ENCODE measurements at places on chromosomes 7 and 10.

DNA sequence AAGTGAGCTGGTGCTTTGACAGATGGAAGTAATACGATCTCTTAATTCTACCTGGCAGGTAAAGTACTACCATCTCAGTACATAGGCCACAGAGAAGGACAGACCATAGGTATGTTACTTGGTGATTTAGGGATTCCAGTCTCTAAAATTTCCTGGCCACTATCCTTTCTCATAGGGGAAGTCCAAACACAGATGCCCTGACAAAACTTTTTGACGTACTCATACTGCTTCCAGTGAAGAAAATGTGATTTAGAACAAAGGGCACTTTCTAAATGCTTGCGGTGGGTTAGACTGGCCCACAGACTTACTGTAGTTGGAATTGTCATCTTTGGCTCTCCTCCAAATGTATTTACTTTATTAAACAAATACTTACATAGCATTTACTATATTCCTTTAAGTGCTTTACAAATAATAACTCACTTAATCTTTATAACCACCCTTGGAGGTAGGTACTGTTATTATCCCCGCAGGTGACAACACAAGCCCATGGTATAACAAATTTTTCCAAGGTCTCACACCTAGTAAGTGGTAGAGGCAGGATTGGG, 3.0 kb downstream of the PI4K2A start:
- no peak for DNase-seq

DNA sequence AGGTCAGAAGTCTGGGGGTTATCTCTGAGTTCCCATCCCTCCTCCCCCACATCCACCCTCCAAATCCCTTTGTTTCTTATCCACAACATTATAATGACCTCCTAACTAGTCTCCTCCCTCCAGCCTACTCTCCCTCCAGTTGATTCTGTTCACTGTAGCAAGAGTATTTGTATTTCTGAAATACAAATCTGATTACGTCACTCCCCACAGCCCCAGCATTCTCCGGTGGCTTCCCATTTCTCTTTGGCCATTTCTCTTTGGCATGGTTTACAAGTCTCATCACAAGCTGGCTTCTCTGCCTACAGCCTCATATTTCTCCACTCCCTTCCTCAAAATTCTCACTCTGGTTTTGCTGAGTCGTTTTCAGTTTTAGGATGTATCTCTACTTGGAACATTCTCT, 24.6 kb upstream of the MRPS33 start:
- no peak for DNase-seq

- DNase-seq: peak; percentile 31
Observed at GRCh38 chr10:63103971-63104409, 29.1 kb upstream of the NRBF2 start.

GRCh38 chr10:58775960-58776567, 263.4 kb downstream of the BICC1 start:
- DNase-seq: no peak

DNA sequence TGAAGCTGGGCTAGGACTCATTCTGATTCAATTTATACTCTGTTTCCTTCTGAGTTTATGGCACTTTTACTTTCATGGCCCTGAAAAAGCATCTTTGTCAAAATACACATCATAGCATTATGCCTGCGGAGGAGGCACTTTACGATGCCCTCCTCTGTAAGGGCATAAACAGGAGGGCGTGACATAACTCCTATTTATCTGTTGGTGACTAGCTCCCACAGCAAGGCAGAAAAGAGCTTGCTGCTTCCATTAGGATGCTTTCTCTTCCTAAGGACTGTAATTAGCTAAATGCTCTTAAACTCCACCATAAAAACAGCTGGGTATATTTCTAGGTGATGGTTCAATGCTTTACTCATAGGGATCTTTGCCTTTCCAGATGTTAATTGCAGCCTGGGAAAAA, 315.2 kb upstream of the GHITM start:
- DNase-seq: no peak

GRCh38 chr7:19982841-19983835, 209.7 kb upstream of the TMEM196 start:
- no peak for DNase-seq

- no peak for DNase-seq
Observed at GRCh38 chr10:55232553-55232952, 431.5 kb upstream of the PCDH15 start.

GRCh38 chr10:77622889-77623291, 14.7 kb downstream of the KCNMA1 start:
- no peak for DNase-seq

- no peak for DNase-seq
Observed at GRCh38 chr10:127735723-127736221, 1.2 kb upstream of the FOXI2 start.

- no peak for DNase-seq
Observed at GRCh38 chr10:29957907-29958331, 101.5 kb downstream of the JCAD start.

- DNase-seq: no peak
Observed at GRCh38 chr7:31123726-31124125, 71.6 kb downstream of the ADCYAP1R1 start.

- DNase-seq: no peak
Observed at GRCh38 chr7:24851786-24852185, 94.5 kb upstream of the GSDME start.

DNA sequence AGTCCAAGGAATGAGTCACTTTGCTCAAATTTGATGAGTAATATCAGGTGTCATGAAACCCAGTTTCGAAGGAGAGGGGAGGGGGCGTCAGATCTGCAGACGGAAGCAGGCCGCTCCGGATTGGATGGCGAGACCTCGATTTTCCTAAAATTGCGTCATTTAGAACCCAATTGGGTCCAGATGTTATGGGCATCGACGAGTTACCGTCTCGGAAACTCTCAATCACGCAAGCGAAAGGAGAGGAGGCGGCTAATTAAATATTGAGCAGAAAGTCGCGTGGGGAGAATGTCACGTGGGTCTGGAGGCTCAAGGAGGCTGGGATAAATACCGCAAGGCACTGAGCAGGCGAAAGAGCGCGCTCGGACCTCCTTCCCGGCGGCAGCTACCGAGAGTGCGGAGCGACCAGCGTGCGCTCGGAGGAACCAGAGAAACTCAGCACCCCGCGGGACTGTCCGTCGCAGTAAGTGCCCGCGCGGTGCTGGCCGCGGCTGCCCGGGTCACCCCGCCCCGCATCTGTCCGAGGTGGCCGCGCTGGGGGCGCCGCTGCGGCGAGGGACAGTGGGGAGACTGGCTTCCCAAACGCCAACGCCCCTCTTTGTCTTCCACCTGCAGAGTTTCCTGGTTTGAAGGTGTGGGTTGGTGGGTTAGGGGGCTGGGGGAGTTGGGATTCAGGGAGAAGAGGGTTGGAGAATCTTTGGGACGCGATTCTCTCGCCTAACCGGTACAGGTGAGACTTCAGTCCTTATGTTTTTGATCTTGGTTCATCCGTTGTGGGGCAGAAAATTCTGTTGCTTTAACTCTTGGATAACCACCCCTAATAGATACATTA, at the start of gene TAC1:
Gene TAC1 (plus strand): TSS at position 351 of the 829 bp plus-strand sequence. CDS start 527 bp downstream, outside the sequence.
- no peak for DNase-seq

GRCh38 chr7:47710201-47710935, 128.5 kb upstream of the TNS3 start:
- DNase-seq: no peak

DNA sequence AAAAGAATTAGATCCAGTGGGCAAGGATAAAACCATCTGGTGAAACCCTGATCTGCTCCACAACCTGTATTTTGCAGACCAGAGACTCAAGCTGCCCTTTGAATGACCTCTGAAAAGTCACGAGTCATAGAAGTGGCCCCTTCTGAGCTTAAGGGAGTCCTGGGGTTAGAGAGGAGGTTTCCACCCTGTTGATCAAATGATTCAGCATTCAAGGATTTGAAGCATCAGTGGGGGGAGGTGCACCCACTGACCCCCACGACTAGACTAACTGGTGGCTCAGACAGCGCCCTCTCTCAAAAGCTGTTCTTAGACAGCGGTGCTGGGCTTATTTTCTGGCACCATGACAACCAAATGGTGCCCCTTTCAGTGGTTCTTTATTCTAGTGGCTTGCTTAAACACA, 44.3 kb downstream of the PLCE1 start:
- no peak for DNase-seq

GRCh38 chr10:97673736-97674525, 13.1 kb downstream of the AVPI1 start:
- DNase-seq: peak; percentile 29

GRCh38 chr10:74903491-74903890, 77.1 kb downstream of the KAT6B start:
- DNase-seq: no peak

DNA sequence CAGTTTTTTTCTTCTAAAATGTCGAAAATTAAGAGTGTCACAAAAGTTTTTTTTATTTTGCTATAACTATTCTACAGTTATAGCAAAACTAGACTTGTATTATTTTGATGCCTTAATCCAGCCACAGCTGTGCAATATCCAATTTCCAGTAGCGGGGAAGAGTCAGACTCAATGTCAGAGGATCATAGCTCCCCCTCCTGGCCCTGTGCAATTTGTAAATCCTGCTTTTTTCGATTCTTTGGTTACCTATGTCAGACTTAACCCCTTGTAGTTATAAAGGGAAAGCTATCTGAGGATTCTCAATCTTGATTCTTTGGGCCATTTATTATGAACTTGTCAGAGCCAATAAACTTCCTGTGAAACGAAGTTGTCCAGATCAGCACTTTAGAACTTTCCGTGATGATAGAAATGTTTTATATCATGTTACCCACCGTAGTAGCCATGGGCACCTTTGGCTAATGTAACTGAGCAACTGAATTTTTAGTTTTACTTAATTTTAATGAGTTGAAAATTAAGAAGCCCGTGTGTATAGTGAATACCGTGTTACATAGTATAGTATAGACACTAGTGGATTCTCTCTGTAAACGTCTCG, 87.7 kb upstream of the PRKCQ start:
- no peak for DNase-seq

GRCh38 chr10:133269367-133269766, 7.3 kb downstream of the ADAM8 start:
- no peak for DNase-seq

DNA sequence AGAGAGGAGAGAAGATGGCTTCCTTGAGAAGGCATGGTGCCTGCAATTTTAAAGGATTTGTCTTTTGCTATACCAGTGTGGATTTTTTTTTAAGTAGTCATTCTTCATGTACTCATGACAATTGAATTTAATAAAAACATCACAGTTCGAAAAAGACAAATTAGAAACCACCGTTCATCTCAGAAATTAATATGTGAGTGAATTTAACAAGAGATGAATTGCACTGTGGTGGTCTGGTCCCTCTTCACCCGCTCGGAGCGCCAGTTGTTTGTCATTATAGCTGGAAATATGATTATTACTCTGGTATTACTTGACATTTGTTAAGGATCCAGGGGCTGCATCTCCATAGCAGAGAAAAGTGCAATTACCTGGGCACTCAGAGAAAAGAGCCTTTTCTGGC, 91.9 kb downstream of the LRRC18 start:
- DNase-seq: no peak

DNA sequence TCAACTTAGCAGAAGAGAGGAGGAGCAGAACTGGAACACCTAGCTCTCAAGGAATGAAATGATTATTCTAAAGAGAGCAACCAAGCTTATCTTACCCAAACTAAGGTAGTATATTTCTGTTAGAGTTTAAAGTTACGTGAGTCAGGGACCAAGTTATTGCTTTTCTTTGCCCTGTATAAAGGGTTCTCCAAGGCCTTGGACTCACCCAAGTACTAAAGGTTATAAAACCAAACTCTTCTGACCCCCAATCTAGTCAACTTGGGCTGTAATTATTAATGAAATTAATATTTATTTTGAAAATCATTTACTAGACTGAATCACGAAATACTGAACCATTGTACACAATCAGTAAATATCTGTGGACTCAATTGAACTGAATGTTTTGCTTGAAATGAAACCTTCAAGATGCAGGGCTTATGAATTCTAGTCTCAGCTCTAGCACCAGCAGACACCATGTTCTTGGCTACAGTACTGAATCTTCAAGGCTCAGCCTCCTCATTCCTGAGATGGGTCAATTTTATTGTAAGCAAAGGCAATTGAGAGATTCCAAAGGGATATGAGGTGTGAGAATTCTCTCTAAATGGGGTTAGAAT, 1.8 kb upstream of the CYP2C19 start:
- no peak for DNase-seq

DNA sequence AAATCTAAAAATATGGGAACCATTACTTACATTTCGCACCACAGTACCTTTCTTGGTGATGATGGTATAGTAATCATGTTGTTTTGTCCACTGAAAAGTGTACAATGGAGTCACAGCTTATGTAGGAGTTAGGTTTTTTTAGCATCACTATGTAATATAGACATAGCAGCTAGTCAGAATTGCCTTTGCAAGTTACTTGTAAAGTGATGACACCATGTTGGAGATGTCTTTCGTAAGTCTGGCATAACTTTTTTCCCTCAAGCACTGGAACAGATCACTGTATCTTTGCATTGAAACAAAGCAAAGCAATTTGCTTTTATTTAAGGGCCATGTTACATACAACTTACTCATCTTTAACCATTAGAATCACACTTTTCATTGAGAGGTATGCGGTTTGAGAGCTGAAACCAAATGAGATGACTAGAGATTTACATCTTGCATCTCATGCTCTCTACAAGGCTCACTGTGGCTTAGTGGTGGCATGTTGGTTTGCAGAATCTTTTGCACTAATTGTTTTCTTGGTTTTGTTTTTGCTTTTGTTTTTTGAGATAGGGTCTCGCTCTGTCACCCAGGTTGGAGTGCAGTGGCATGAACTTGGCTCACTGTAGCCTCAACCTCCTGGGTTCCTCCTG, 18.3 kb downstream of the UBN2 start:
- no peak for DNase-seq
